ENCODE measurements at places on chromosomes 3 and 15.

- no peak for DNase-seq
Observed at GRCh38 chr3:58077596-58078285, 69.5 kb downstream of the FLNB start.

DNA sequence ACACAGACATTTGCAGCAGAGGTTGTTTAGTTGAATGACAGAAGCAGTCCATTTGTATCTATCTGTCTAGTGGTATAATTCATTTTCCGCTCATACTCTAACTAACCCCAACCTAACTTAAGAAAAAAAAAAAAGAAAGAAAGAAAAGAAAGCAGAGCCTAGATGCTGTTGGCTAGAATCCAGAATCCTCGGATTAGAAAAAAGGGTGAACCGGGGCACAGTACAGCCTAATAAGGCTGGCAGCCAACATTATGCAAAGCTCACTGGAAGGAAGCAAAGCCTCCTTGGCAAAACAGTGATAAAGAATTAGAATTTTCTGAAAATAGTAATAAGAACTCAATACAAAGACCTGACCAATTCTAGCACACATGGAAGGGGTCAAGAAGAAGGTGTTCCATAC is 640.8 kb downstream of the TUSC7 start:
- DNase-seq, result no peak

GRCh38 chr3:142175478-142175877 is 26.1 kb upstream of the TFDP2 start:
- no peak for DNase-seq

DNA sequence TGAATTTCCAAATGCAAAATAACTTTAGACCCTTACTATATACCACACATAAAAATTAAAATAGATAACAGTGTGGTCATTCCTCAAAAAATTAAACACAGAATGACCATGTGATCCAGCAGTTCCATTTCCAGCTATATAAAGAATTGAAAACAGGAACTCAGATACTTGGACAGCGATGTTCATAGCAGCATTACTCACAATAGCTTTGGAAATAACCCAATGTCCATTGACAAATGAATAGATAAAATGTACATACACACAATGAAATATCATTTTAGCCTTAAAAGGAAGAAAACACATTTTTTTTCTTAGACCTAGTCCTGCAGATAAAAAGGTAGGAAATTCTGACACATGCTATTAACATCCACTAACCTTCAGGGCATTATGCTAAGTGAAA is 26.7 kb downstream of the RAD51 start:
- DNase-seq, result no peak

DNA sequence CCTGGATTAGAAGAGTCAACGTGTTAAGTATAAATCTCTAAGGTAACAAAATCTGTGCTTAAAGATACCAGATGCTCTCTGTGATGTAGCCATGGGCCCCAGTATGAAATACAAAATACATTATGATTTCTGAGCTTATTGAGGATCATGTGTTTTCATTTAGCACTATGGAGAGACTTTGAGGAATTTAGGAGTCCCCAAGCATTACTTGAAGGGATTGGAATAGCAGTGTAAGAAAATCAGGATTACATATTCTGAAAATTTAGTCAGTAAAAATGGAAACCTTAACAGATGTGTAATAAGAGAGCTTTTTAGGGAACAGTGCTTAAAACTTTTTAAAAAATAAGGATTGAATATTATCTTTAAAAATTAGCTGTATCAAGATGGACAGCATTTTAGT is 35.5 kb downstream of the ECT2 start:
- no peak for DNase-seq

DNA sequence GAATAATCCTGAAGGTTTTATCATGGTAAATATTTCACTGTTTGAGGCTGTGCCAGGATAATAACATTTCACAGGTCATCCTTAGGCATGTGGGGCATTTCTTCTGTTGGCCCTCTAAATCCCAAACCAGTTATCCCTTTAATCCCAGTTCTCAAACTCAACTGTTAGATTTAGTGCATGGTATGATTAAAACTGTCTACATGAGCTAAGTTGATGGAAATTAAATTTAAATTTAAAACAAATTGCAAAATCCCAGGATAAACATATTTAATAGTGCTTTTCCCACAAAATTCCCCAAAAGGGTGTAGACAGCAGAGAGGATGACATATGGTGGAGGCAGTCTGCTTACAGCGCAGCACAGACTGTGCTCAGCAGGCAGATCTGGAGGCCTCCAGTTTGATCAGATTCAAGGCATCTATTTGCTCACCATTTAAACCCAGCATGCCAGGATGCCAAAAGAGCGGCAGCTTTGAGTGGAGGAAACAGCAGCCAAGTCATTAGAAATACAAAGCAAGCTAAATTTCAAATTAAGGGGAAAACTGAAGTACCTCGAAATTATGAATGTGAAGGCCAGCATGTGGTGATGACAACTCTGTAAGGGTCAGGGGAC is 325.8 kb downstream of the KCNH8 start:
- DNase-seq, result no peak

GRCh38 chr15:72474466-72474911 is 359 bp downstream of the ARIH1 start:
- no peak for DNase-seq

- DNase-seq, result no peak
Observed at GRCh38 chr3:24503616-24504113, 9.0 kb upstream of the THRB start.

DNA sequence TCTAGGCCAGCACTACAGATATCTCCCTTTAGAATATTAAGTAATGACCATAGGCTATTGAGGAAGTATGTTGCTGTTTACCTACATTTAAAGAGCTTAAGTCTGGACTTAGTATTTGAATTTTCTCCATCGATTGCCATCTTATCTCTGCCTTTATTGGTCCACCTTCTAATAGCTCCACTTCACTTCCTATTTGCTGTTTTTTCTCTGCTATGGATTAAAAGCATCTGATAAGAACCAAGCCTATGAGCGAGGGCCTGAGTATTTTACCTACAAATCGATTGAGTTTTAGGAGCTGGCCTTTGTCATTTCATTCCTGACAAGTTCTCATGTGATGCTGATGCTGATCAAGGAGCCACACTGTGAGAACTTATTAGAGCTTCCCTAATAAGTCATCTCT is 52.6 kb upstream of the AKAP13 start:
- no peak for DNase-seq

- DNase-seq, result no peak
Observed at GRCh38 chr15:58307313-58307961, 124.4 kb upstream of the LIPC start.

GRCh38 chr3:190048932-190049441 is 71.7 kb downstream of the P3H2 start:
- DNase-seq, result no peak

- no peak for DNase-seq
Observed at GRCh38 chr3:99396651-99397275, 241.6 kb upstream of the COL8A1 start.

DNA sequence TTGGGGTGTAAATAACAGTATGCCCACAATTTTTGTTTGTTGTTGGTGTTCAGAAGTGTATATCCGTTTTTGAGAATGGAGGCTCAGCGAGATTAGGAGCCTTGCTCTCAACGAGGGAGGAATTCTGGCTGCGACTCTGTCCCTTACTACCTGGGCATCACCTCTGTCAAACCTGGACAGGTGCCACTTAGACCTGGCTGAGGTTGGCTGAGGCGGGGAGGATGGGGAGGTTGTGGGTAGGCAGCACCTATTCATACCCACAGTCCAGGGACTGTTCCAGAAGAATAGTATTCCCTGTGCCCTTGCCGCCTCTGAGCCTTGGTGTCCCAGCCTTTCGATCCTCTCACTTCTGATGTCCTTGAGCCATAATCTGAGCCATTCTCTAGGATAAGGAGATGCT is 99.9 kb downstream of the LINGO1 start:
- no peak for DNase-seq

DNA sequence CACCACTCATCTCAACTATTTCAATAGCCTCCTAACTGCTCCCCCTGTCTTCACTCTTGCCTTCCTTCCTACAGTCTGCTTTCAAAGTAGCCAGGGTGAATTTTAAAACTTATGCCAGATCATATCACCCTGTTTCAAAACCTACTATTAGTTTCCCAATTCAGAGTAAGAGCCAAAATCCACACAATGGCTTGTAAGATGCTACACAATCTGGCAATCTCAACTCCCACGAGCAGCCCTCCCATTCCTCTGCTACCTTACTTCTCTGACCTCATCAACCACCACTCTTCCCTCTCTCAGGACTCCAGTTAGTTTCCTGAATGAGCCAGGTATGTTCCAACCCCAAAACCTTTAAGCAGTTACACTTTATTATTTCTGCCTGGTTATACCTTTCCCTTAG is 62.5 kb downstream of the VPS13C start:
- no peak for DNase-seq

- no peak for DNase-seq
Observed at GRCh38 chr15:91679447-91679846, 174.1 kb upstream of the SLCO3A1 start.

DNA sequence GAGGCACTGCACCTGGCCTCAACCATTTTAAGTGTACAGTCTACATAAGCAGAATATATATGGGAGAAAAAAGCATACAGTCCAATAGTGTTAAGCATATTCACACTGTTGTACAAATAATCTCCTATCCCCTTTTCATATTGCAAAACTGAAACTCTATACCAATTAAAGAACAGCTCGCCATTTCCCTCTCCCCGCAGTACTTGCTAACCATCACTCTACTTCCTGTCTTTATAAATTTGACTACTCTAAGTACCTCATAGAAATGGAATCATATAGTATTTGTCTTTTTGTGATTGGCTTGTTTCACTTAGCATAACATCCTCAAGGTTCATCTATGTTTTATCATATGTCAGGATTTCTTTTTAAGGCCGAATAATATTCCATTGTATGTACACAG is 21.6 kb upstream of the TASOR start:
- DNase-seq, result no peak

DNA sequence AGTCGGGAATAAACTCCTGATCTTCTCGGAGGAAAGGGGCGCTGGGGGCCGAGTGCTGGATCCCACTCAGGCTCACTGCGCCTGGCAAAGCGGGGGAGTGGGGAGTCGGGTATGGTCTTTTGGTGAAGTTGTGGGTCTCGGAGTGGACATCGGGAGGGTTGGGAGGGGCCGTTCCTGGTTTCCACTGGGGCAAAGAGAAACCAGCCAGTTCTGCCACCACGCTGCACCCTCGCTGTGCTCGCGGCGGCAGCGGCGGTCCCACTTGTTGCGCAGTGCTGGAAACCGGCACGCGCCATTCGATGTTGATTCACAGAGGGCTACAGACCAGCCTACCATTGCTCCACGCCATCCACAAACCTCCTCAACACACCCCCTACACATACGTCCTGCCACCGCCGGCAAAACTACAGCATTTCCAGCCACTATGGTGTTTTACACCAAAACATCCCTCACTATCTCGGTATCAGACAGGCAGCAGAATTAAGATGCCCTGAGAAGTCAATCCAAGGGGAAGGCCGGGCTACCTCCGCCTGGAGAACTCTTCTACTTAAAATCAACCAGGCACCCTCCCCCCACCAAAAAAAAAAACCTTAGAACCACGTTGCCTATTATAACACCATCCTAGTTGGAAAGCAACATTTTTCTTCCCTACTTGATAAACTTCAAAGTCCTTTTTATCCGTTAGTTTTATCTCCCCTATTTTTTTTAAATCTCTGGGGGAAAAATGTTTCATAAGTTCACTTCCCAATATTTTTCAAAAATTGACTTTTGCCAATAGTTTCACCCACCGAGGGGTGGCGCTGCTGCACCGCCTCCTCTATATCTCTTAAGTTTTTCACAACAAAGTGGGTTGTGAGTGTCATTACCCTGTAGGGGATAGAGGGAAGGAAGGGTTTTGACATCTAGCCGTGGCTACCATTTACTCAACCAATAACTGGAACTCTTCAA is 3.6 kb downstream of the BCL6 start:
- DNase-seq, result peak; percentile 62
